ENCODE measurements at places on chromosomes 11 and 22.

DNA sequence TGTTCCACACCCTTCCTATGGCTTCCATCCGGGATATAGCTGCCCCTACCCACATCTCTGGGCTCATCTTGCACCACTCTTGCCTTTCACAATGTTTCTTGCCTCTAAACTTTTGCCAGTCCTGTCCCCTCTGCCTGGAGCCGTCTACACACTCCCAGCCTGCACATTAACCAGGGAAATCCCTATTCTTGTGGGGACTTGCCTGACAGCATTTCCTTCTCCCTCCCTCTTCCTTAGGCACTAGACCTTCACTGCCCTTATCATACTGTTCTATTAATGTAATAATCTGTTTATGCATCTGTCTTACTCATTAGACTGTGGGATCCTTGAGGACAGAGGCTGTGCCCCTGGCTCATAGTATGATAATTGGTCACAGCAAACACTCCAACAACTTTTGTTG is 5.8 kb upstream of the TTC12 start:
- no peak for DNase-seq

DNA sequence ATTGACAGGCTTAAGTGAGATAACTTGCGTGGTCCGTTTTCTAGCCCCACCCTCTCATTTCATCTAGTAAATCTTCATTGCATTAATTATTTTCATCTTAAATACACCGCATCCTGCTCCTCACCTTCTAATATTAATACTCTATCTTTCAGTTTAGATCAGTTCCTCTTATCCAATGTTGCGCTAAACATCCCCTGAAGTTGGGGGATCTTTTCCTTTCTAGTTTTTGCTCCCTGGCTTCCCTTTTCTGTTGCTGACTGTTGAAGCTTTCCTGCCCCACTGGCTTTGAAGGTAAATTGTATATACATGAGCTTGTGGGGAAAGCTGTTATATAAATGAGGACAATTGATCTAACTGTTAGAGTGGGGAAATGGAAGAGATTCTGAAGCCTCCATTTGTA is 7.2 kb downstream of the CAT start:
- DNase-seq, result no peak

- DNase-seq, result no peak
Measured at GRCh38 chr11:58917159-58917783, 22.0 kb upstream of the GLYATL1 start.

GRCh38 chr11:66885950-66886440 is 29.1 kb downstream of the LRFN4 start:
- no peak for DNase-seq

GRCh38 chr11:27285761-27286160 is 77.3 kb downstream of the CCDC34 start:
- DNase-seq, result no peak

DNA sequence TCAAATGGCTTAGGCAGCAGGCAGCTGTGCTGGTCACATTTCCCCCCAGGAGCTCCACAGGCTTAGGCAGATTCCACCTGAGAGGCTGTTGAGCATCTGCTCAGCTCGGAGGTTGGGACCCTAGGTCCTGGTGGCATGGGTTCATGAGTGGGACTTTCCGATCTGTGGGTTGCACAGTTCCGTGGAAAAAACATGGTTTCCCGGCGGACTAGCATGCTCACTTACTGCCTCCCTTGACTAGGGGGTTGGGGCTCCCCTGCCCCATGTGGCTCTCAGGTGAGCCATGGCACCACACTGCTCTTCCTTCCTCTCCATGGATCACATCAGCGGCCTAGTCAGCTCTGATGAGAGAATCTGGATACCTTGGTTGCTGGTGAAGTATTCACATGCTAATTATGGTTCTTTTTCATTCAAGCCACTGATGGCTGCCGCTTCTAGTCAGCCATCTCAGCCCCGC is 685.1 kb downstream of the METTL15 start:
- no peak for DNase-seq

- no peak for DNase-seq
Measured at GRCh38 chr11:131664816-131665215, 294.4 kb downstream of the NTM start.

All from ureter (tissue), 1 donor.